ENCODE measurements at places on chromosomes 7 and 10. TPM values are rescaled to one million over a fixed set of nuclear protein-coding genes. Genes with fewer than 3 reads are reported as not detected.

The TLX1 gene
- 2.3 TPM for total RNA-seq

The SAP25 gene
- total RNA-seq, result 2.0 TPM

The STOX1 gene
- total RNA-seq, result 8.5 TPM

The NUB1 gene
- 54.6 TPM for total RNA-seq

The CACNB2 gene
- 0.98 TPM for total RNA-seq

The SLC16A9 gene
- 0.45 TPM for total RNA-seq

The TMEM229A gene
- total RNA-seq, result 0.88 TPM

The APBB1IP gene
- total RNA-seq, result 0.16 TPM

The FGFBP3 gene
- total RNA-seq, result 3.3 TPM
